ENCODE measurements at places on chromosomes 7 and 10.
A peak's percentile ranks its signal among the peaks of the same experiment; 100 is the strongest.

DNA sequence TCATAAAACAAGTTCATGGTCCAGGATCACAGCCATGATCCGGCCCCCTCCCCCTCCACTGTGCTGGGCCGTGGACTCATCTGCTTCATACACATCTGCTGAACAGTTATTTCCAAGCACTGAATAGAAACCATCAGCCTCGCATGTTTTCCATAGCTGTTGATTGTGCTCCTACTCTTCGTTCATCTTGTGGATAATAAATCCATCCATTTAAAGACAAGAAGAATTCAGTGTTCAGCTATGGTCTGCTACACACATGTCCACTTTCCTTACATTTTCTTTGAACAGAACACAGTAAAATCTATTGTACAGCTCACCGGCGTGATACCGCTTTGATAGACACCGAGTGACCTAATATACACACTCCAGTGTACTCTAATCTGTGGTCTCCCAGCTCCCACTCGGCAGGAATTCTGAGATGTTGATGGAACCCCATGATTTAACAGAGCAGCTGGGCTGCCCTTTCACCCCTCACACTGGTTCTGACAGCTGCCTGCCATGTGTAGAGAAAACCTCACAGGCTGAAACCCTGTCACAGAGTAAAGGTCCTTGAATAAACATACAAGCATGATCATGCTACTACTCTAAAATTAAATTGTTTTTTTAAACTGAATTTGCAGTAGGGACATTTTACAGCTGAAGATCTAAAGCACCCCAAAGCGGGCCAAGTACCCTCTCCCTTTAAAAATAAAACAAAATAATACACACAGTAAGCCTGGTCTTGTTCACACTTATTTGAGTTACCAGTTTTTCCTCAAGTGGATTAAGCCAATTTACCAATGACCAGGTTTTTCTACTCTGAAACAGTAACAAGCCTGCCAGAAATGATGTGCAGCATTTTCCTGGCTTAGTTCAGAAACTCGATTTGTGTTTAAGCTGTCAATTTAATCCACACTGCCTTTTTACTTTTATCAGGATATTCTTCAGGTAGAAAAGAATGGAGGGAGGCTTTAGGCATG lies 95.1 kb upstream of the FZD1 start:
- DNase-seq: no peak

- no peaks in the 10 kb centered on the region for H3K36me3 ChIP-seq
- no peaks in the 10 kb centered on the region for H3K27me3 ChIP-seq
- DNase-seq: no peak
- no peak overlapping the region for H3K27ac ChIP-seq
- H3K4me3 ChIP-seq: no peak overlapping the region
- no peaks in the 10 kb centered on the region for H3K4me1 ChIP-seq
Measured at GRCh38 chr7:34869057-34869456, 168.2 kb downstream of the DPY19L1 start.

GRCh38 chr7:11716185-11716584 lies 115.8 kb downstream of the THSD7A start:
- H3K4me3 ChIP-seq: no peak overlapping the region
- H3K27ac ChIP-seq: no peak overlapping the region
- H3K36me3 ChIP-seq: no peaks in the 10 kb centered on the region
- H3K4me1 ChIP-seq: no peaks in the 10 kb centered on the region
- no peaks in the 10 kb centered on the region for H3K27me3 ChIP-seq

DNA sequence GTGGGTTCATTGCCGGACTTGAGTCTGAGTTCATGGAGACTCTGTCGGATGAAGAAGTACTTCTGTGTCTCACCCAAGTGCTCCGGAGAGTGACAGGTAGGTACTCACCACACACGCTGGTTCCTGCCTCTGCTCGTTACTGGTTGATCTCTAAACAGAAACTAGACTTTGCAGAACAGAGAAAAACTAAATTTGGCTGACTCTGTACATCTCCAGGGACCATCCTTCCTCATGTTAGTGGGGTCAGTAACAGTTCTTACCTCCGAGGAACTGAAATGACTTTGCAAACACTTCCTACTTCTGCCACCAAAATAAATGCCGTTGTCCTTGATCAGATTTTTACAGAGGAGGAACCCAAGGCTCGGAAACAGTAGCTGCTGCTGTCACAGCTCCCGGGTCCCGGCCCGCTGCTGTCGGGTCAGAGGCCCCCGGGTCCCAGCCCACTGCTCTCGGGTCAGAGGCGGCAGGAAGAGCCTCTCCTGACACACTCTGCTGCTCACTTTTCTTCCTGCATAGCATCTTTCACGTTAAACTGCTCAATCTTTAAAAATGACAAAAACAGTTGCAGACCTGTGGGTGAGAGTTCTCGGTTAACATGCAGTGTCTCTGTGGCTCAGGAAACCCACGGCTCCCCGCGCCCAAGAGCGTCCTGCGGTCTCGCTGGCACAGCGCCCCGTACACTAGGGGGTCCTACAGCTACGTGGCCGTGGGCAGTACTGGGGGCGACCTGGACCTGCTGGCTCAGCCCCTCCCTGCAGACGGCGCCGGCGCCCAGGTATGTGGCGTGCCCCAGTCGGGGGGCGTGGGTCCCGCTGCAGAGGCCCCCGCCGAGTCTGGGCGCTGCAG lies 4.8 kb upstream of the MTG1 start:
- H3K27ac ChIP-seq: peak overlapping the region; percentile 92
- peak overlapping the region; percentile 78 for H3K4me3 ChIP-seq
- H3K4me1 ChIP-seq: peaks cover 35% of the 10 kb centered on the region
- no peaks in the 10 kb centered on the region for H3K27me3 ChIP-seq
- no peaks in the 10 kb centered on the region for H3K36me3 ChIP-seq

GRCh38 chr10:96529634-96530279 lies 16.0 kb upstream of the TLL2 start:
- no peak overlapping the region for H3K27ac ChIP-seq
- H3K27me3 ChIP-seq: no peaks in the 10 kb centered on the region
- no peaks in the 10 kb centered on the region for H3K4me1 ChIP-seq
- H3K4me3 ChIP-seq: no peak overlapping the region
